ENCODE measurements at places on chromosomes 6 and 20.

GRCh38 chr20:50169329-50169823 is 15.9 kb upstream of the PEDS1 start:
- DNase-seq: peak; percentile 41

DNA sequence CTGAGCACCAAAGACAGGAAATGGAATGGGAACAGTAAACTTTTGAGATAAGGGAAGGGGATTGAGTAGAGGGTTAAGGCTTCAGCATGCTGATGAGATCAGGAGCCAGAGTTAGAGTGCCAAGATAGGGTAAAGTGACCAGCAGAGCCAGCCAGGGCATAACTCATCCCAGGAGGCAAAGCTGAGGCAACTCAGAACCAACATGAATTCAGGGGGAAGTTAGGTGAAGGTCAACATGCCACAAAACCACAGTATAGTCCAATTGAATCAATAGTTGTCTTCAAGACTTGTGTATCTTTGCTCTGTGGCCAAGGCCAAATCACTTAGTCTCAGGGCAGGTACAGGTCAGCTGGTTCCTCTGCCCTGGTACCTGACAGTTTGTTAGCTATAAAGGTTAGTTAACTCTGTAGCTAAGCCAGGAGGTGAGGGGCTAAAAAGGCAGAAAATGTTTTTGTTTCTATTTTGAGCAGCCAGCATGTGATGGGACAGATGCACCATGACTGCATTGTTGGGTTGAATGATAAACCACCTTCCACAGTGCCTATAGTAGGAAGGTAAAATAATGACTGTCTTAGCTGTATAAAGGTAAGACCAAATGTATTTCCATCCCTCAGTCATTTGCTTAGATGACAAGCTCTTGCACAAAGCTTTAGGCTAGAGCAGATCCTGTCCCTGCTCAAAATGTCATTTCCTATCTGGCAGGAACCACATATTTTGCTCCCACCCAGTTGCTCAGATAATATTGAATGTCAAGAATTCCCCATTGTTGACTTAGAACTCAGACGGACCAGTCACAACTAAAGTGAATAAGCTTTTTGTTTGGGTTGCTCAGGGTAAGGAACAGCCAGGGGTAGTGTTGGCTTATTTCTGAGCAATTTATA is 15.8 kb downstream of the RNF8 start:
- no peak for DNase-seq

GRCh38 chr6:107817784-107818183 is 6.3 kb downstream of the SCML4 start:
- no peak for DNase-seq

GRCh38 chr6:166301611-166302529 is 6.3 kb downstream of the PRR18 start:
- DNase-seq: no peak

DNA sequence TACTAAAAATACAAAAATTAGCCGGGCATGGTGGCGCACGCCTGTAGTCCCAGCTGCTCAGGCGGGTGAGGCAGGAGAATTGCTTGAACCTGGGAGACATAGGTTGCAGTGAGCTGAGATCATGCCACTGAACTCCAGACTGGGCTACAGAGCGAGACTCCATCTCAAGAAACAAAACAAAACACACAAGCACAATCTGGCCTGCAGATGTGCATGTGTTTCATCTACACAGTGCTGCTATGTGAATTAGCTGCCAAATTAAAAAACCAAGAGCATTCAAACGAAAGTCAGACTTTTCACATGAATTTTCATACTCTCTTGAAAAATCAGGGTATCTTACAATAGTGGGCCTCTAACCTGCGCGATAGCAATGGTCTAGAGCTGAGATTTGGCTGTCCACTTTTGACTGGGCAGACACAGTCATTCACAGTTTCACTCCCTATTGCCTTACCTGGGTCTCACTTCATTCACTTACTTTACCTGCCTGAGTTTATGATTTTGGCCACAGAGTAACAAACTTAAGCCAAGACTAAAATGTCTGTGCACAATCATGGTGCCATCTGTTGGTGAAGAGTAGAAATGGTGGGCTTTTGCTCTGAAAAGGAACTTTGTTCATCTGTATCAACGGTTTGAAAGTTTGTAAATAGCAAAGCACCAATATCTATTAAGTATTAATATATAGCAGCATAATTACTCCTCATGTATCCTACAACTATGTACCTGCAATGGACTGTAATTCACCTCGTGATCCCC is 138.5 kb upstream of the UST start:
- no peak for DNase-seq

- DNase-seq: no peak
These were observed 45.4 kb downstream of the SYNJ2 start for GRCh38 chr6:158026901-158027589.
